Skeletal muscle cell (primary cell): ENCODE measurements at places on chromosomes 3 and 15.

GRCh38 chr15:62390791-62391640 lies 225.9 kb upstream of the C2CD4B start:
- no peak for DNase-seq

- no peak for DNase-seq
Observed at GRCh38 chr3:139447486-139447885, 28.8 kb downstream of the RBP2 start.

- DNase-seq = no peak
Observed at GRCh38 chr3:17823816-17824215, 81.4 kb upstream of the TBC1D5 start.

- DNase-seq = no peak
Observed at GRCh38 chr3:100311011-100311410, 23.5 kb upstream of the NIT2 start.

GRCh38 chr3:142875583-142876207 lies 13.2 kb downstream of the PCOLCE2 start:
- no peak for DNase-seq

- DNase-seq = no peak
Observed at GRCh38 chr3:172982736-172983364, 158.2 kb downstream of the SPATA16 start.

GRCh38 chr15:96338766-96339618 lies 8.5 kb downstream of the NR2F2 start:
- DNase-seq = no peak

DNA sequence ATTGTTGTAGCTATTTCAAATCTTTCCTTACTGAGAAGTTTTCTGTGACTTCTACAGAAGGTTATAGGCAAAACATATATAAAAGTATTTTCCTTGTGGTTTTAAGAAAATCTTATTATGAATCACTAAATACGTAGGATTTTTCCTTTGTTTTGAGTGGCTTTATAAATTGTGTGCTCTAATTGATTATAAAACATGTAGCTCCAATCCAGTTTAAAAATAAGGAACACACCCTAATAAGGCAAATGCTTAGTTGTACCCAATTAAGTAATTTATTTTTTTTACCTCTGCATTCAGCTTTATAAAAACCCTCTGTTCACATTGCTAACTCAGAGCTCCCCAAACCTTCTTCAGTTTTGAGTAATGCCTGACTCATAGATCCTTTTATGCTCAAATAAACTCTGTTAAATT lies 408.0 kb downstream of the NAALADL2 start:
- no peak for DNase-seq

- peak; percentile 89 for DNase-seq
Observed at GRCh38 chr3:38154033-38154494, 11.3 kb upstream of the OXSR1 start.

DNA sequence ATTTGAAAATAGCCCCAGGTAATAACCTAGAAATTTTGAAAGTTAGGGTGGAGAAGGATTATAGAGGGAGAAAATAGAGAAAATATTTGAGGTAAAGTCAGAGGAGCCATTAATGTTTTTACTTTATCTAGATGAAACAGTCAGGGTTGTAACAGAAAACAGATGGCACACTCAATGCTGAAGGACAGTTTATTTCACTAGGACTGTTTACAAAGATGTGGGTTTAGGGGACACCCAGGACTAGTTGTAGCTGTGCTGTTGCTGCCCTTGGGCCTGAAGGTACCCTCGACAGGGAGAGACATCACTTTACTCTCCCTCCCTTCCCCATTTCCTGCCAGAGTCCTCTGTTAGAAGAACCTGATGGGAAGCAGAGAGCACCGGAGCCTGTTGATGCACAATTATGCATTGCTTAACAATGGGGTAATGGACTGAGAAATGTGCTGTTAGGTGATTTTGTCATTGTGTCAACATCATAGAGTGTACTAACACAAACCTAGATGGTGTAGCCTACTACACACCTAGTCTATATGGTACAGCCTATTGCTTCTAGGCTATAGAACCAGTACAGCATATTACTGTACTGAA lies 103.8 kb downstream of the GALK2 start:
- no peak for DNase-seq

- DNase-seq = no peak
Observed at GRCh38 chr15:51589881-51590568, 32.5 kb downstream of the DMXL2 start.

- no peak for DNase-seq
Observed at GRCh38 chr3:16320711-16321110, 55.7 kb downstream of the OXNAD1 start.

- no peak for DNase-seq
Observed at GRCh38 chr3:127899200-127899599, 15.8 kb upstream of the KBTBD12 start.

- no peak for DNase-seq
Observed at GRCh38 chr3:50207359-50208042, 2.4 kb downstream of the SLC38A3 start.

GRCh38 chr15:97561529-97561928 lies 399.0 kb upstream of the ARRDC4 start:
- DNase-seq = no peak

- DNase-seq = no peak
Observed at GRCh38 chr3:156434921-156435320, 120.0 kb downstream of the SSR3 start.

GRCh38 chr3:41674449-41674848 lies 287.5 kb downstream of the ULK4 start:
- no peak for DNase-seq

- no peak for DNase-seq
Observed at GRCh38 chr15:84703808-84704207, 12.1 kb downstream of the SEC11A start.

- no peak for DNase-seq
Observed at GRCh38 chr3:58012302-58012701, 4.1 kb downstream of the FLNB start.

- no peak for DNase-seq
Observed at GRCh38 chr3:13376091-13376490, 44.0 kb downstream of the NUP210 start.

GRCh38 chr3:126998320-126998719 lies 15.4 kb downstream of the PLXNA1 start:
- no peak for DNase-seq

DNA sequence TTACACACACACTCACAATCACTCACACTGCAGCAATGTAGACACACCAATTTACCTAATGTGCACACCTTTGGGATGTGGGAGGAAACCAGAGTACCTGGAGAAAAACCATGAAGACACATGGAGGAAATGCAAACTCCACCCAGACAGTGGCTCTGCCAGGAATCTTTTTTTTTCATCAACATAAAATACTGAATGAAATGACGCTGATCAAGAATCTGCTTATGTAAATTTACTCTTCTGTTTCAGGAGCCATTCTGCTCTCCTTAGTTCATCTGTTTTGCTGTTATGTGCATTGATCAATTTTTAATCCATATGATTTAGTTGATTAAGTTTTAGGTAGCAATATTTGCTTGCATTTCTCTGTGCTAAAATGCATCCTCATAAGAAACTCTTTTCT lies 414.2 kb upstream of the CCDC54 start:
- DNase-seq = no peak

GRCh38 chr3:111311709-111312235 lies 230.2 kb upstream of the CD96 start:
- no peak for DNase-seq

- DNase-seq = no peak
Observed at GRCh38 chr15:96412045-96412905, 81.8 kb downstream of the NR2F2 start.

GRCh38 chr3:16511681-16512434 lies 1.6 kb downstream of the RFTN1 start:
- peak; percentile 86 for DNase-seq

DNA sequence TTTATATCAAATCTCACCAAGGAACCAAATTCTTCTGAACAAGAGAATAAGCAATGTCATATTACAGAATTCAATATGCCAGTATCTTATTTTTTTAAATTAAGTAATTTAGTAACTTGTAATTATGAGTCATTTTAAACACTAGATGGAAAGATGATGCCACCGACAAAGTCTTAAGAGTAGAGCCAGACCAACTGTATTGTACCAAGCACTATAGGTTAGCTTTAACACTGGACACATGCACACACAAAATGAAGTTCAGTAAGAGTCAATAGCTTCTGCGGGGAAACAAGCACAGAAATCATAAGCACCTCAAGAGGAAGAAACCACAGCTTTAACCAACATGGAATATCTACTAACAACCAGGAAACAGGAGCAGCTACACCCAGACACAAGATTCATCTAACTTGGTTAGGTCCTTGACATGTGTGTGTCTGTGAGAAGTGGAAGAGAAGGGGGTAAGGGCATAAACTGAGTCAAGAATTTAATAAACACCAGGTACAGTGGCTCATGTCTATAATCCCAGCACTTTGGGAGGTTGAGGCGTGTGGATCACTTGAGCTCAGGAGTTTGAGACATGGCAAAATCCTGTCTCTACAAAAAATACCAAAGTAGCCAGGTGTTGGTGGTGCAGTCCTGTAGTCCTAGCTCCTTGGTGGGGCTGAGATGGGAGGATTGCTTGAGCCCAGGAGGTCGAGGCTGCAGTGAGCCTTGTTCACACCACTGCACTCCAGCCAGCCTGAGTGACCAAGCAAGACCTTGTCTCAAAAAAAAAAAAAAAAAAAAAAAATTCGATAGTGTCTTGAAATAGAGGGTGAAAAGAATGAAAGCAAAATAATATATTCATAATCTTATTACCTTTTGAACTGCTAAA lies 28.9 kb downstream of the DENND4A start:
- DNase-seq = no peak

- no peak for DNase-seq
Observed at GRCh38 chr3:142904639-142905436, 16.0 kb upstream of the PCOLCE2 start.

DNA sequence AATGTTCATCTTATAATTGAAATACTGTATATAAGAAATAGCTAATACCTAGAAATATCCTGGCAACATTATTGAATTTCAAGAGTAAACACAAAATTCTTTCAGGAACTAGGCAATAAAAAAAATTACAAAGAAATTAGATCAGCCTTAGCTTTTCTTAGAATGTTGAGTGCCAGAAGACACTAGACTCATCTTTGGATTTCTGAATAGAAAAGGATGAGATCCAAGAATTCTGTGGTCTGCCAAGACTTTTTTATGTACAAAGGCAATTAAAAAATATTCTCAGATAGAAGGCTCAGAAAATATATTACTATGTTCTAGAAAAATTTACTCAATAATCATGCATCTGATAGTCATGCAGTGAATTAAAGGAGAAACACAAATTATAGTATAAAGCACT lies 294.5 kb upstream of the CDIN1 start:
- DNase-seq = no peak

DNA sequence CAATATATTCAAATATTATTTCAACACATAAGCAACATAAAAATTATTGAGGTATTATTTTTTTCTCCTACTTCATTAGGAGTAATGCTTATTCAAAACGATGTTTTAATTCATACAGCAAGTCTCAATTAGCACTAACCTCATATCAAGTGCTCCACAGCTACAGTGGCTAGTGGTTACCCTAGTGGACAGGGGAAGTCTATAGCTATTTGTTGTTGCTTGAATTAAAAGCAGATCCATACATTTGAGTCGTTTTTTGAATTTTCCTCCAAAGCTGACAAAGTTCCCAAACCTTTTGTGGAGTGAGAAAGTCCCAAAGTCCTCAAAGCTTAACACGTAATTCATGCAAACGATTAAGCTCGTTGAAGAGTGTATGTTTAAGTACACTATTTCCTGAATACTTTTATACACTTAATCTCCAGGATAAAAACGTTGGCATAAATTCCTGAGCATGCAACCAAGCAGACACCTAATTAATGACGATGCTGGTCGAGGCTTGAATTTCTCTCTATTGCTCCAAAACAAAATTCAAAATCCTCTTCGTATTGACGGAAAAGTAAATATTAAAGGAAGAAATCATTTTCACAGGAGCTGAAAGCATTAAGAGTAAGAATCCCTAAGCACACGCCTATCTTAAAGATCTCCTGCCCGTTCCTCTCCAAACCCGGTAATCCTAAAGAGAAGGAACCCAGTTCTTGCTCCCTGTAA lies 985 bp downstream of the VPS13C start:
- DNase-seq = no peak

DNA sequence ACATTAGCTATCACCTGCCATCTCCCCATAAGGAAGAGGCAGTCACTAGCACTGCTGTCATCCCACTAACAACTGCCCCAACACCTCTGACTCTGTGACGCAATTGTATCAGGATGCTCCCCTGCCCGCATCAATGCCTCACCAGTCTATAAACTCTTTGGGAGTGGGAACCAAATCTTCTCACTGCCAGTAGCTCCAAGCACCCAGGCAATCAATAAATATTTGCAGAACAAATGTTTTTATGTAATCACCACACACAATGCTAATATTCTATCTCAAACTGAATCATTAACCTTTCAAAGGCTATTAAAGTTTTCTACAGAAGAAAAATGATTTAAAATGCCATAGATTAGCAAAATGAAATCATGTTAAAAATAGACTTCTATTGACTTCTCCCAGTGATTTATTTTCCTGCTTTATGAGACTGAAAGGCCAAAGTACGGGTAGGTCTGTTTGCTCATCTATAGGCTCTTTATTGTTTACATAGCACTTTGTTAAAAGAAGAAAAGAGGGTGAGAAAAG lies 131.3 kb downstream of the PLD1 start:
- no peak for DNase-seq

- no peak for DNase-seq
Observed at GRCh38 chr15:51111061-51111460, 16.4 kb upstream of the TNFAIP8L3 start.

GRCh38 chr3:127735767-127736693 lies 63.3 kb downstream of the ABTB1 start:
- DNase-seq = no peak

DNA sequence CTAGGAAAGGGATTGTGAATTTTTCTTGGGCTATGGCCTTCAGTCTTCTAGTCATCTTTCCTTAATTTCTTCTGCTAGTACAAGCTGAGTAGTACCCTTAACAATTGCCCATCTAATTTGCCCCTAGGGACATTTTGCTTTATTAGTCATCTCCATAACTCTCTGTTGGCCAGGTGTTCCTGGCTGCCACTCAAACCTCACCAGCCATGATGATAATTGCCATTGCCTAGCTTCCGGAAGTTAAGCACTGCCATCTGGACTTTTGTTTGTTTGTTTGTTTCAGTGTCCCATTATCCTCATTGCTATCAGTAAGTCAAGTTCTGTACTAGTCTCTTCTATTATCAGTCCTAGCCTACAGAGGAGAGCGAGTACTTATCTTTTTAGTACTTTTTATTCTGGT lies 36.6 kb upstream of the UBL7 start:
- DNase-seq = no peak

GRCh38 chr15:60396100-60396499 lies 1.7 kb downstream of the ANXA2 start:
- no peak for DNase-seq

DNA sequence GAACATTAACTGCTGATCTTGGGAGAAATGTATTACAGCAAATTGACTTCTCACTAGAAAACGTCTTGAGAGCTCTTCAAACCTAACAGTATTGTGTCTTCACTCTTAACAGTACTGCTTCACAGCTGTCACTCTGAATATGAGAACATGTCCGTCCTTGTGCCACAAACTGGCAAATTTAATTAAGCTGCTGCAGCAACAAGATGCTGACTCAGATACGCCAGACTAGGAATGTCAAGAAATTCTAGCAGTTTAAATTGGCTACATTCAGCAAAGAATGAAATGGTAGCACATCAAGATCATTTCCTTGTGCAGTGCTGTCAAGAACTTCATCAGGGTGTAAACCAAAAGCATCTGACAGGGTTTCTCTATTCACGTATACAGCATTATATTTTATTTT lies 7.6 kb downstream of the ICE2 start:
- DNase-seq = no peak
